B cell (primary cell): ENCODE measurements at places on chromosomes 2 and 18.
A peak's percentile ranks its signal among the peaks of the same experiment; 100 is the strongest.

DNA sequence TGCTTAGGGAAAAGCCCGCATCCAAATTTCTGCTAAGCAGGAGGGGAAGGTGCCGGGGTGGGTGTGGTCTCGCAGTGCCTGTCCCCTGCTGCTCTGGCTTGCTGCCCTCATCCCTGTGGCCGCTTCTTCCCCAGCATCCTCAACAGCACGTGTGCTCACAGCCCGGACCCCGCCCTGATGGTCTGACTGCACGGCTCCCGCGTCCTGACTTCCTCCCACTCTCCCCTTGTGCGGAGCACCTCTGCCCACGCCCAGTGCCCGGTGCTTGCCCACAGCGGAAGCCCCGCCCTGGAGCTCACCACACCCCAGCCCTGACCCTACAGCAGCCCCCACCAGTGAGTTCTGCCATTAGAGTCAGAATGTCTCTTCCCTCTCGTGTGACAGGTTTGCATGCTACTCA is 277.9 kb downstream of the NDUFA10 start:
- no peak for DNase-seq
- H3K36me3 ChIP-seq, result no peaks in the 10 kb centered on the region
- peaks cover 2% of the 10 kb centered on the region for H3K27me3 ChIP-seq

DNA sequence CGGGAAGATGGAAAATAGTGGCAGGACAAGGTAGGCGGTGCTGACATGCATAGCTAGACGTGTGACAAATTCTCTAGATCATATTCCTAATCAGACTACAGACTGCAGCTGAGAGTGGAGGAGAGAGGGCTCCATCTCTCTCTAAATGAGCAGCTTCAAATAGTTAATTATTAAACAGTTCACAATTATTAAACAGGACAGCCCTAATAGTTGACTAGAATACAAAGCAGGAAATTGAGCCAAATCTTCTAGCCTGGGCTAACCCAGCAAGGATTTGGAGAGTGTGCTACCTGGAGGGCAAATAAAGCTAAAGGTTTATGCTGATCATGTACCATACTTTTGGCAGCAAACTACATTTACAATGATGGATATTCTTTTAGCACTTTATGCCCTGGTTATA is 54.4 kb upstream of the CWC22 start:
- no peaks in the 10 kb centered on the region for H3K4me1 ChIP-seq
- H3K27ac ChIP-seq, result no peak overlapping the region
- no peak for DNase-seq
- H3K27me3 ChIP-seq, result no peaks in the 10 kb centered on the region
- H3K4me3 ChIP-seq, result no peak overlapping the region

DNA sequence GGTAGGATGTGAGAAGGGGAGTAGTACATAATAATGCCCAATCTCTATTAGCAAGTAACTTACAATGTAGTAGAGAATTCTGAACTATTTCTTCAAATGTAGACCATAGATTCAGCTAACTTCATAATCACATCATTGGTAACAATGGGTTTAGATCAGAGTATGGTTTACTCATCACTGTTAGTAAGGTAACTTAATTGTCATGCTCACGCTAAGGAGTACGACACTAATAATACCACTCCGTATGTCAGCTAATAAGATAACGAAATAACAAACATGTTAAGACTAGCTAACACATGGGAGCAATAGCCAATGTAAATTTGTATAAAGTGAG is 56.4 kb upstream of the CCDC141 start:
- no peak overlapping the region for H3K4me3 ChIP-seq
- peaks cover 24% of the 10 kb centered on the region for H3K36me3 ChIP-seq
- H3K27me3 ChIP-seq, result no peaks in the 10 kb centered on the region
- no peak for DNase-seq

DNA sequence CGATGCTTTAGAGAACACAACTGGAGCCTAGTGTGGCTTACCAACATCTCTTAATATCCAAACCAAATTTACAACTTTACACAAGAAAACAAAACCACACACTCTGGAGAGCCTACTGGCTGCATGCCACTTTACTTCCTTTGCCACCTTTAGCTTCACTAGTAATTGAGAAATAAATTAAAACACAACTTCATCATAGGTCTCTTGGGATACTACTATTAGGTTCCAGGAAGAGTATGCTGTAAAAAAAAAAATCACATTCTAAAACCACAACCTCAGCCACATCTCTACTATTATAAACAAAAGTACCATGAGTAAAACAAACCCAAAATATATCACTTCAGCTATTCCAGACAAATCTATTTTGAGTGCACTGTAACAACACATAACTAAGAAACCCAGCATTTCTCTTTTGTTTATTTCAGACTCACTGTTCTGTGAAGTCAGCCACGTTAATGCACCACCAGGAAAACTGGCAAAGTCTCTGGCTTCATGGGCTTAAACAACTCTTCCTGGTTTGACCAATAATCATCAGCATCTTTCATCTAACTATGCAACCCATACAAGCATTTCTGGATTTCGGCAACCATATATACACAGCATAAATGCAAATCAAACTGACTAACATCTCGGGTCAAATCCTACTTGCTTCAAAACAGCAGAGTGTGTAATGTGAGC is 59.1 kb downstream of the REV1 start:
- DNase-seq, result no peak
- no peaks in the 10 kb centered on the region for H3K4me1 ChIP-seq
- H3K4me3 ChIP-seq, result no peak overlapping the region
- H3K27ac ChIP-seq, result peak overlapping the region; percentile 42

GRCh38 chr2:181462033-181462432 is 4.8 kb downstream of the ITGA4 start:
- no peaks in the 10 kb centered on the region for H3K27me3 ChIP-seq
- peaks cover 62% of the 10 kb centered on the region for H3K4me1 ChIP-seq

- no peaks in the 10 kb centered on the region for H3K4me1 ChIP-seq
- no peak overlapping the region for H3K4me3 ChIP-seq
- peaks cover 1% of the 10 kb centered on the region for H3K36me3 ChIP-seq
- H3K27ac ChIP-seq, result no peak overlapping the region
- no peaks in the 10 kb centered on the region for H3K27me3 ChIP-seq
Observed at GRCh38 chr18:21865043-21865442, 124.5 kb downstream of the MIB1 start.

DNA sequence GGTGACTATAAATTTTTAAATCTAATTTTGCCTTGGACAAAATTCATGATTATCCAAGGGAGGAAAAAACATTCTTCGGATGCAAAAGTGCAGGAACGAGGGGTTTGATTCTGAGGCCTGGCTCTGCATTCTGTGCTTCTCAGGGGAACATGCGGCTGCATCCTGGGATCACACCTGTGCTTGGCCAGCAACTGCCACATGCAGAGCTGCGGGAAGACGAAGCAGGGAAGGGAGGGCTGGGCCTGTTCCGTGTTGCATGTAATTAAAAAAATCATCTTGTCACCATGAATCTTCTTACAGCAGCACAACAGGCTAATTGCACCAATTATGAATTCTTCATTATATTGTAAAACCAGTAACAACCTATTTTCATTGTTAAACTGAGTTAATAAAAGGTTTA is 158.0 kb upstream of the ALKAL2 start:
- H3K36me3 ChIP-seq, result no peaks in the 10 kb centered on the region
- peaks cover 56% of the 10 kb centered on the region for H3K4me1 ChIP-seq
- no peak overlapping the region for H3K4me3 ChIP-seq

DNA sequence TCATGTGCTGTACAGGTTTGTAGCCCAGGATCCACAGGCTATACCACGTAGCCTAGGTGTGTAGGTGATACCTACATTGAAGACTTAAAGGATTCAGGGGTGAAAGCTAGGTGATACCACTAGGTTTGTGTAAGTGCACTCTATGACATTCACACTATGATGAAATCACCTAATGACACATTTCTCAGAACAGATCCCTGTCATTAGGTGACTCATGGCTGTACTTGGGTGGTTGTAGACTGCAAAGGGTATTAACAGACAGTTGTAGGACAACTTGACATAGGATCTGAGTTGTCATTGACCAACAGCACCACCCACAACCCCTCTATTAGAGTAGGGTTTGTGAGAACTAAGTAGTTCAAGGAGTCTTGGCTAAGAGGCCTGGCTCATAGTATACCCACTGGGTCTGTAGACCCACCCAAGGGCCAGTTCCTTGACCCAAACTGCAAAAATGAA is 27.7 kb upstream of the SMCHD1 start:
- no peak overlapping the region for H3K27ac ChIP-seq
- no peak overlapping the region for H3K4me3 ChIP-seq
- H3K4me1 ChIP-seq, result peaks cover 6% of the 10 kb centered on the region
- H3K36me3 ChIP-seq, result no peaks in the 10 kb centered on the region

GRCh38 chr2:20148426-20148922 is 76.5 kb downstream of the SDC1 start:
- no peaks in the 10 kb centered on the region for H3K36me3 ChIP-seq
- no peaks in the 10 kb centered on the region for H3K4me1 ChIP-seq
- DNase-seq, result no peak
- H3K27ac ChIP-seq, result no peak overlapping the region
- no peak overlapping the region for H3K4me3 ChIP-seq

GRCh38 chr2:88197732-88198131 is 27.6 kb downstream of the THNSL2 start:
- no peak for DNase-seq
- peaks cover 13% of the 10 kb centered on the region for H3K4me1 ChIP-seq
- H3K27me3 ChIP-seq, result peaks cover 62% of the 10 kb centered on the region
- H3K36me3 ChIP-seq, result no peaks in the 10 kb centered on the region
- H3K4me3 ChIP-seq, result no peak overlapping the region

DNA sequence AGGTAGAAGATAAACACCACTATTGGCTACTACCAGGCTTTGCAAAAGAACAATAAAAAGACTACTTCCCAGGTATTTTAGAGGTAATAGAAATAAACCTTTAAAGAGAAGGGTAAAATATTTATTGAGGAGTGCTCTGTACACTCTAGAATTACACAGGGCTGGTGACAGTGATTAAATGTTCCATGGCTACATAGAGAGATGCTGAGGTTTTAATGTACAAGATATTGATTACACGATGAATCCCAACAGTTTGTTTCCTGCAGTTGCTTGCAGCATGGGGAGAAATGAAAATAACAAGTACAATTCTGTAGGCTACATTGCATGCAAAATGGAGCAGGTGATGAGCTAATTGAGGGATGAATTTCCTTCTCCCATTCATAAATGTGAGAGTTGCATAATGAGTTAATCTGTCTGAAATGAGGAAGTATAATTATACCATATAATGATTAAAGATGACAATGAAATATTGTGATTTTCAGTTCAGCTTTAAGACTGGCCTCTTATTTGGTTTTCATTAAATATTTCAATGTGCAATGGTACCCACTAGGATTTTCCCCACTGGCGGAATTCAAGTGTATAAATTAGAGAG is 266.1 kb downstream of the SOCS6 start:
- H3K27ac ChIP-seq, result no peak overlapping the region
- no peak overlapping the region for H3K4me3 ChIP-seq
- DNase-seq, result no peak
- no peaks in the 10 kb centered on the region for H3K36me3 ChIP-seq

GRCh38 chr2:69798909-69799526 is 30.4 kb upstream of the GMCL1 start:
- peaks cover 70% of the 10 kb centered on the region for H3K4me1 ChIP-seq
- peak overlapping the region; percentile 42 for H3K4me3 ChIP-seq

DNA sequence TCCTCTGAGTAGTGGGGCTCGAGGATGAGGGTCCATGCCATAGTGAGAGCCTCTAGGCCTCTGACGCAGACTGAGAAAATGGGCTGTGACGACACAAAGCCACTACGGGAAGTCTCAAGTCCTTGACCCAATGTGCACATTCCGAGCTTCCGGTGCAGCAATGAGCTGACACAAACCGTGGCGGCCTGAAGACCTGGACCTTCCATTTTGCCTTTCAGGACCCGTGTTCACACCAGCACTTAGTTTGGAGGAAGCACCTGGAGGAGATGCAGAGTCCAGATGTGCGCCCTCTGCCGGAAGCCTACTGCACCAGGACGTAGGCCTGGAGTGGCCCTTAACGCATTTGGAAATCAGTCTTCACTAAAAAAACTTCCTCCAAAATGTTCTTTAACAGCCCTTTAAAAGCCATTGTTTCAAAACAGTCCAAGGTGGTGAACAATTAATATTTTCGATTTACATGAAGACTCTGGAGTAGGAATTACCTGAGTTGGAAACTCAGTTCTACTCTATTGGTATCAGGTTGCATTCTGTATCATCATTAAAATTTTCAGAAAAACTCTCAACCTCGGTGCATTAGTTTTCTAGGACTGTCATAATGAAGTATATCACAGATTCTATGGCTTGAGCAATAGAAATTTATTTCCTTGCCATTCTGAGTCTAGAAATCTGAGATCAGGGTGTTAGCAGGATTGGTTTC is 33.9 kb downstream of the BMP10 start:
- peak; percentile 78 for DNase-seq
- no peak overlapping the region for H3K4me3 ChIP-seq
- H3K4me1 ChIP-seq, result peaks cover 42% of the 10 kb centered on the region
- H3K27me3 ChIP-seq, result no peaks in the 10 kb centered on the region

DNA sequence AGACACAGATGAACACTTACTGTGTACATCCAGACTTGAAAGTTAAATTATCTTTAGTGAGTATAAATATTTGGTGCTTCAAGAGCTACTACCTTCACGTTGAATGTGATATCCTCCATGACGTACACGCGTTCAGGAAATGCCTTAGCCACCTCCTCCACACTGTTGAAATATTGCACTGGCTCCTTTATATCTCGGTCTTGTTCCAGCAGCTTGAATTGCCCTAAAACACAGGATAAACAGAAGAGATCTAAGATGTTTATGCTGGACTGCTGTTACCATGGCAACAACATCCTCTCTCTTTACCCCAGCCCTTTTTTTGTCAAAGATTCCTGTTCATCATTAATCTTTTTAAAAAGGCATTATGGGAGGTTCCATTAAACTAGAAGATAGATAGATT is 120.3 kb downstream of the MEP1B start:
- no peak overlapping the region for H3K27ac ChIP-seq
- no peaks in the 10 kb centered on the region for H3K36me3 ChIP-seq
- DNase-seq, result no peak
- no peaks in the 10 kb centered on the region for H3K4me1 ChIP-seq
- no peak overlapping the region for H3K4me3 ChIP-seq
- H3K27me3 ChIP-seq, result no peaks in the 10 kb centered on the region

GRCh38 chr2:166337932-166338331 is 37.8 kb downstream of the SCN9A start:
- no peaks in the 10 kb centered on the region for H3K36me3 ChIP-seq
- H3K27me3 ChIP-seq, result no peaks in the 10 kb centered on the region
- H3K27ac ChIP-seq, result no peak overlapping the region
- H3K4me1 ChIP-seq, result no peaks in the 10 kb centered on the region
- H3K4me3 ChIP-seq, result no peak overlapping the region

GRCh38 chr2:86023366-86023712 is 82.3 kb downstream of the POLR1A start:
- DNase-seq, result peak; percentile 30
- H3K27me3 ChIP-seq, result no peaks in the 10 kb centered on the region
- peaks cover 13% of the 10 kb centered on the region for H3K4me1 ChIP-seq
- H3K36me3 ChIP-seq, result peaks cover 22% of the 10 kb centered on the region

DNA sequence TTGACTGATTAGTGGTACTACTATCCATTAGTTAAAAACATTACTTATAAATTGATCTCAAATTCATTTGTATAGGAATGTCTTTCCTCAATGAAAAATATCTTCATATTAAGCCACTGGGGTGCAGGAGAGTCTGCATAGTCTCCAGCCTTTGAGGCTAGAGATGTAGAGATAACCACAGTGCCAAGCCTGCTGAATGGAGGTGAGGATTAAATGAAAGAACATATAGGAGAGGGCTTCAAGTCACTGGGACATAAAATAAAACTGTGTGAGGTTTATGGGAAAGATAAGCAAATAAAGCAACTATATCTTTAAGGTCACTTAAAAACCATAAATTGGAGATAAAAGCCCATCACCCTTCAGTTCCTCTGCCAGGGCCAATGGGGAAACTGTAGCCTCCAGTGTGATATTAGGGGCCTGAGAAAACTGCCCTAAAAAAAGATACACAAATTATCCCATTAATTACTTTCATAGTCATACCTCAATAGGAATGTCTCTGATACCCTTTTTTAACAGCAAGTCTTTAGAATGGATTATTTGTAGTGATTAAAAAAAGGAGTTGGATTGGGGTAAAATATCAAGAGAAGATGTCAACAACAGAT is 27.6 kb downstream of the GALNT3 start:
- peaks cover 7% of the 10 kb centered on the region for H3K36me3 ChIP-seq
- no peaks in the 10 kb centered on the region for H3K4me1 ChIP-seq
